ENCODE measurements at places on chromosomes 11 and 22.

DNA sequence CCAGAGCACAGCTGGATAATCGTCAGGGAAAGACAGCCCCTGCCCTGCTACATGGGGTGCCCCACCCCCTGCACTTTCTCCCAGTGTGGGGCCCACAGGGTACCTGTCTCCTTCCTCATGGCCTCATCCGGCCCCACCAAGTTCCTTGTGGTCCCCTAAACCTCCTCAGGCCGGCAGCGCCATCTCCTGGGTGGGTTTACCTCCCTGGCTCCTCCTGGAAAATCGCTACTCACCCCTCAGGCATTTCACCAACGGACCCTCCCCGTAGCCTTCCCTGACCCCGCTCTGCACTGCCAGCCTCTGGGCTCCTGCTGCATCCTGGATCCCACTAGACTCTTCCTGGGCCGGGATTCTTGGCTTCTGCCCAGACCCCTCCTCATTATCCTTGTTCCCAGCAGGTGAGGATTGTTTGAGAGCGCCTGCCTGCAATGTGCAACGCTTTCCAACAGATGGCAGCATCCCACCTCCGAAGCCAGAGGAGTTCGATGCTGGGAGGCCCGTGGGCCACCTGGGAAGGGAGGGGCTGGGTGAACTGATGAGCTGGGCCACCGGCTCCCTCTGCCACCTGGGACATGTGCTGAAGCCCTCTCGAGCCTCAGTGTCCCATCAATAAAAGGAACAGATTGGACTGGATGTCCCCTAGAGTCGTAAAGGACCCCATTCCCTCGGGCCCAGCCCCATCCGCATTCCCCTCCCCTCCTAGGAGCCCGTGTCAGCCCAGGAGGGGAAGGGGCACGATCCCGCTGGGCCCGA is 44.2 kb upstream of the TTLL12 start:
- DNase-seq = peak; percentile 44

- peak; percentile 23 for DNase-seq
Measured at GRCh38 chr11:64713016-64713707, 9.8 kb downstream of the NRXN2 start.

GRCh38 chr11:79249295-79249993 is 191.4 kb downstream of the TENM4 start:
- peak; percentile 34 for DNase-seq

- DNase-seq = no peak
Measured at GRCh38 chr11:100878474-100878873, 191.4 kb downstream of the ARHGAP42 start.

DNA sequence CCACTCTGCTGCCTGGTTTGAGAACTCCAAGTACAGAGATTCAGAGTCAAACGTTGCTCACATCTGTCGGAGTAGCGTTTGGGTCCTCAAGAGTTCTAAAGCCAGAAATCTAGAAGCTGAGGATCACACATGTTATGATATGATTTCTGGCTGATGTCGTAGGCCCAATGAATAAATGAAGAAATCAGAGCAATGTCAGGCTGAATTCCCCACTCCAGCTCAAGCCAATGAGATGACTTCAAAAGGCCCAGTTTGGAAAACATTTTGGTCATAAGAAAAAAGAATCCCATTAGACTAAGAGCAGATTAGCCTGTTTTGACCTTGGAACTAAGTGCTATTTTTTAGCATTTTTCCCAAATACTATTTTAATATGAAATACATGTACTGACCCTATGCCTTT is 106.7 kb downstream of the ETS1 start:
- no peak for DNase-seq

- DNase-seq = peak; percentile 71
Measured at GRCh38 chr11:118435290-118435892, 901 bp upstream of the KMT2A start.

GRCh38 chr22:38501797-38502672 is 4.1 kb downstream of the DDX17 start:
- DNase-seq = no peak

GRCh38 chr22:17159504-17159951 is 451 bp upstream of the HDHD5 start:
- peak; percentile 32 for DNase-seq

DNA sequence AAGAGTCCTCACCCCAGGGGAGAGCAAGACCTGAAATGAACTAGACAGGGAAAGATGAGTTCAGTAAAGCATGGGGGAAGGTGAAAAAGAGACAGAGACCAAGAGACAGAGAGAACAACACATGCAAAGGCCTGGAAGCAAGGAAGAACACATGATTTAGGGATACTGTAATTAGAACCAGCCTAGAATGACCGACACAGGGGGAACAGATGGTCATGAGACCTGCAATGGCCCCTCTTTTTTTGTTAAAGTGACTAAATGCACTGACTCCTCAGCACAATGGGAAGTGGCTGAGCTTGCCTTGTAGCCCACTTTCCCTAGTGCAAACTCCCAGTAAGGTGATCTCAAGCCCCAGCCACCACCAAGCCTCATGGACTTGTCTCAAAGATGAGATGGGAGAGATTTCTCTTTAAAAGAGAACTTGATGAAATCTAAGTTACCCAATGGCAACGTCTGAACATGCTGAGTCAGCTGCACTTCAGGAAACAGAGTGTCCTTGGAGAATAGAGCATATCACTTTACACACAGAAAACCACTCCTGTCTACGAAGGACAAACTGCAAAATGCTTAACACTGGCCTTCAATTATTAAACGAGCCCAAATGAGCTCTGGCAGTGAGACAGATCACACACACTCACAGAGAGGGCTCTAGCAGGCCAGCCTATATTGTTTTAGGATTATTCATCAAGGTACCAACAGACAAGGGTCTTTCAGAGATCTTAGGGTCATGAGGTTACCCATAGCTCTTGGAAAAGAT is 91.0 kb downstream of the SERGEF start:
- peak; percentile 65 for DNase-seq

DNA sequence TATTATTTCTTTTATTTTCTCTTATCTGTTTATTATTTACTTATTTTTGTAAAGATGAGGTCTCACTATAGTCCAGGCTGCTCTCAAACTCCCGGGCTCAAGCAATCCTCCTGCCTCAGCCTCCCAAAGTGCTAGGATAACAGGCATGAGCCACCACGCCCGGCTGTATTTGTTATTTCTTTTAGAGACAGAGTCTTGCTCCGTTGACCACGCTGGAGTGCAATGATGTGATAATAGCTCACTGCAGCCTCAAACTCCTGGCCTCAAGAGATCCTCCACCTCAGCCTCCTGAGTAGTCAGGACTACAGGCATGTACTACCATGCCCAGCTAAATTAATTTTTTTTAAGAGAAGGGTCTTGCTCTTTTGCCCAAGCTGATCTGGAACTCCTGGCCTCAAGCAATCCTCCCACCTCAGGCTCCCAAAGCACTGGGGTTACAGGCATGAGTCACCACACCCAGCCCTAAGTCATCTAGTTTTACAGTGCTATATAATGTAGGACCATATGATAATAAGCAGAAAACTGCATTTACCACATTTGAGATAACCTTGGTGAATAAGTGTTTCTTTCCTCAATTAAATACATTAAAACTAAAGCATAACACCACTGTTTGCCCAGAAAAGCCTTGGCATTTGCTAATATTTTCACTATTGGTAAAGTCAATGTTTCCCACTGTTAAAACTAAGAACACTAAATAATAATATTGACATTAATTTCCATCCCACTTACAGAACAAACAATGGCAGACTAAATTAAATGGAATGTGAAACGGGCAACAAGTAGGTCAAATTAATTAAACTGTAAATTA is 127.5 kb downstream of the SIK3 start:
- peak; percentile 17 for DNase-seq

GRCh38 chr11:71179877-71180605 is 72.3 kb downstream of the SHANK2 start:
- no peak for DNase-seq

DNA sequence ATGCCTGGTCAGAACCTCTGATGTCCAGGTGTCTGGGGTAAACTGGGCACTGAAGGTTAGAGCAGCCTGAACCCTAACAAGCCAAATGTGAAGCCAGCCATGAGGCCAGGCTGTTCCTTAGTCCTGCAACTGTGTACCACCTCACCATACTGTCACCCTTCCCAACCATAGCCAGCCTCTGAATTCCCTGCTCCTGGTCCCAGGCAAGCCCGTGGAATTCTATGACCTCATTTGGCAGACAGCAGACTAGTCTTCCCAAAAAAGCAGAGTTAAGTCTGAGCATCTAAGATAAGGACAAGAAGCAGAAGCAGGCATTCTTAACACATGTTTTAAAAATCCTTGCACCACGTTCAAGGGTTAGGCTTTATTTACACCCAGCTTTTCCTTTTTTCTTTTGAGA is 134.8 kb downstream of the C11orf58 start:
- DNase-seq = peak; percentile 15

GRCh38 chr11:131441051-131441810 is 70.8 kb downstream of the NTM start:
- no peak for DNase-seq

- DNase-seq = no peak
Measured at GRCh38 chr11:69874984-69875624, 55.9 kb upstream of the FGF3 start.

DNA sequence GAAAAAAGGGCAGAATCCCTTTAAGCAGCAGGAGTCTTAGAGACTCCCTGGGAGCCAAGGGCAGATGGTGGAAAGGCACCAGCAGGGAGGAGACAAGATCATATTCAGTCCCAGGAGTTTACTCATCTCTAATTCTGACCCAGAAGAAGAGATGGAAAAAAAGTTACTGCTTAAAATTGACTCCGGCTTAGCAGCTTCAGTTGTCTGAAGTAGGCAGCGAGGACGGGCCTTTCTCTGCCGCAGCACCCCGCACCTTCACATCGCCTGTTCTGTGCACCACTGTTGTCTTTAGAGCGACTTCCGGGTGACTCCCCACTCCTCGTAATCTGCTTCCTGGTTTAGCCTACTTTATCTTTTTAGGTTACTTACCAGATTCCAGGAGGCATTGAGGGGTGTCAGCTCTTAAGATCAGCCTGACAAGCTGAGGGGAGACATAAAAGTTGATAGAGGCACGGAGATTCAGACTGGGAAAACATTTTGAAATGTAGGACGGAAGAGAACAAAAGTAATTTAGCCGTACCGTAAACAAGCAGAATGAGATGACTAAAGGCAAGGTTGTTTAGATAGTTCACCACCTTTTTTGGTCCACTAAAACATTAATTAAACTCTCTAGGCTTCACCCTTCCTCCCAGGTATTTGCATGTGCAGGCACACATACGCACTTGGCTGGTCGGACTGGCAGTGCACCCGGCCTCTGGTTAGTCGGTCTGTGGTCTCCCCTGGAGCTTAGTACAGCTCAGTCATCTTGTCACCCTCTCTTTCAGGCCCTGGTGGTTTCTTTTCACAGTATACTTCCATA is 74.3 kb downstream of the CECR2 start:
- DNase-seq = no peak

Data from mesenchymal stem cell (in vitro differentiated cells and primary cell).